ENCODE measurements at places on chromosomes 2 and 18. TPM values are rescaled to one million over a fixed set of nuclear protein-coding genes. Genes with fewer than 3 reads are reported as not detected.

B3GNT7 gene
- 3.8 TPM for total RNA-seq

DNAH7 gene
- total RNA-seq, result 1.9 TPM

DNA sequence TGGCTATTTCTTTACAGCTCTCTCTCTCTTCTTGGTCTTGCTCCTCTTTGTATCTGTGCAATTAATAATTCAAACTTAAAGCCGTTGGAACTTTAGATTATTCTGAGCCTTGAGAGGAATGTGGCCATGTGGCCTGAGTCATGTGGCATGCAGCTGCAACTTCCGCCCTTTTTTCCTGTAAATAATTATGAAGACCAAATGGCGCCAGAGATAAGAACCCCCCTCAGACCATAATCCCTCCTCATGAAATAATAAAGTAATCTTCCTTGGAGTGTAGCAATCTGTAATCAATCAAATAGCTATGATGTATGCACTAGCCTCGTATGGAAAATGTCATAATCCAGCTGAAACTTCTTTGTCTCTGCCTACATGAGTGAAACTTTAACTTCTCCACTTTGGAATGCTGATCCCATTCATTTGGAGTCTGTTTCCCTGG is 13.5 kb upstream of the TWSG1 start:
- DNase-seq, result no peak

DNA sequence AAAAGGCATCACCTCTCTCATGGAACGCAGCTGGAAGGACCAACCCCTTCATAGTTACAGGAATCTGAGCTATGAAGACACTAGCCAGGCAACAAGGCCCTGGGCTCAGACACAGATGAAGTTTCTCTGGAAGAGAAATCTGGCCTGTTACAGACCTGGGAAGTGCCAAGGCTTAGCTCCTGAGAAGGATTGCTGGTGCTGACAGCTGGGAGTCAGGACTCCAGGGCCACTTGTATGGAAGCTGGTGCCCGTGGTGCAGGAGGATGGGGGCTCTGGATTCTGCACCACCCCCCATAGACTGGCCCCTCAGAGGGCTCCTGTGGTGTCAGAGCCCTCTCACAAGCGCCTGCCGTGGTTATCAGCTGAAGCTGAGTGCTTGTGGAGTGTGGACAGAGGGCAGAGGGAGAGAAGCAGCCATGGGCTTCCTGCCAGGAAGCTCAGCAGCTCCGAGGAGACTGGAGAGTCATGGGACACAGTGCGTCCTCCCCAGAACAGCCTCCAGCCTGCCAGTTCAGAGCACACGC is 87.3 kb upstream of the LCLAT1 start:
- peak; percentile 90 for DNase-seq

- DNase-seq, result no peak
These were observed 278.4 kb upstream of the SPRED2 start for GRCh38 chr2:65710779-65711295.

DNA sequence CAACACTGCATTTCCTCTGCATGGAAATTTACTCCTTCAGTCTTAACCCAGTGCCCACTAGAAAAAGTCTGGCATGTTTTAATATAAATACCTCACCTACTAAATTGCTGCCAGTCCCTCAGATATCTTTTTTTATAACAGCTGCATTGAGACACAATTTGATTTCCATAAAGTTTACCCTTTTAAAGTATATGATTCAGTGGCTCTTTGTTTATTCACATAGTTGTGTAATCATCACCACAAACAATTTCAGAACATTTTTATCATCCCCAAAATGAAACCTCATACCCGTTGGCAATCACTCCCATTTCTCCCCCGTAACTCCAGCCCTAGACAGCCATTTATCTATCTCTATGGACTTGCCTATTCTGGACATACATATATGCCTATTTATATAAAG is 17.0 kb upstream of the FRZB start:
- no peak for DNase-seq

- no peak for DNase-seq
These were observed 129.2 kb downstream of the RBMS1 start for GRCh38 chr2:160364364-160364763.

DNA sequence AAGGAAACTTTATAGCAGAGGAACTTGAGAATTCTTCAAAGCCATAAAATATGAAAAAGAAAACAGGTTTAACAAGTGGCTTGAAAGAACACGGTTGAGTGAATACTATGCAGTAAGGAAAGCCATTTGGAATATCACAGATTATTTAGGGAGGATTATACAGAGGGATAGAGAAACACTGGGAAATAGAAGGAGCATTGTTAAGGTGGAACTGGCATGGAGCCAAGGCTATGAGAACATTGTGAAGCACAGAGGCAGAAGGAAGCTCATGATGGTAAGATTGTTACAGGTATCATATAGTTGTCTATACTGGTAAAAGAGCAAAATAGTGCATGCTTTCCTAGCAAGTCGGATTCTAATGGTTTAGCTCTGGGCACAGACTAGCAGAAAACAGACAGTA is 87.1 kb downstream of the SS18 start:
- no peak for DNase-seq

DNA sequence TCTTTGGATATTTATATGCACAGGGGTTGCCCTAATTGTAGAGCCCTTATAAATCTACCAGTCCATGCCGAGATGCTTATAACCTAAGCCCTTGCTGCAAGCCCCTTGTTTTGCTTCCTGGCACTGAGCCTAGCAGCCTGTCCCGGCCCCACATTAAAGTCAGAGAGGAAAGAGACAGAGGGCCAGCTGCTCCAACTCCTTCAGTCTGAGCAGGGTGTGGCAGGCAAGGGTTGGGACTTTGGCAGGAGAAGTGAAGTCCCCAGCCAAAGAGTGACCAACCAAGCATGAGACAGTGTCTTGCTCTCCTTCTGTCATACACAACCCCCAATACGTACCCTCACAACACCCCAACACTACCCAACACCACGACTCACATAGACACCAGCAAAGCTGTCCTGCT is 54.7 kb upstream of the FZD7 start:
- peak; percentile 25 for DNase-seq

DNA sequence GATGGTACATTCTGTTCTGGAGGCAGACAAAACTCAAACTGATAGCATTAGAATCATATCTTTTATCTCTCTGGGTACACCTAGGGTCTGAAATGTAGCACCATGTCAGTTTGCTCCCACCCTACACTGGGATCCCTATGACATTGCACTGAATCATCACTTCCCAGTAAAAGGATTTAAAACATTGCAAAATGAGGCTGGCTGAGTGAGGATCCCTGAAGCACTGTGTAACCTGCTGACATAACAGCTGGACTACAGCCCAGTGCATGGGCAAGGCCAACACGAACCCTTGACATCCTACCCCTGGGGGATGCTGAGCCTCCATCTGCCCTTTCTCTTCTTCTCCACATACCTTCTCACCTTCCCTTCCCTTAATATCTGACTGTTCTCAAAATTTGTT is 253.2 kb downstream of the TTC32 start:
- peak; percentile 71 for DNase-seq

GRCh38 chr2:176577054-176577453 is 307.8 kb downstream of the MTX2 start:
- no peak for DNase-seq

GRCh38 chr2:98634406-98635092 is 26.2 kb downstream of the UNC50 start:
- DNase-seq, result no peak

DNA sequence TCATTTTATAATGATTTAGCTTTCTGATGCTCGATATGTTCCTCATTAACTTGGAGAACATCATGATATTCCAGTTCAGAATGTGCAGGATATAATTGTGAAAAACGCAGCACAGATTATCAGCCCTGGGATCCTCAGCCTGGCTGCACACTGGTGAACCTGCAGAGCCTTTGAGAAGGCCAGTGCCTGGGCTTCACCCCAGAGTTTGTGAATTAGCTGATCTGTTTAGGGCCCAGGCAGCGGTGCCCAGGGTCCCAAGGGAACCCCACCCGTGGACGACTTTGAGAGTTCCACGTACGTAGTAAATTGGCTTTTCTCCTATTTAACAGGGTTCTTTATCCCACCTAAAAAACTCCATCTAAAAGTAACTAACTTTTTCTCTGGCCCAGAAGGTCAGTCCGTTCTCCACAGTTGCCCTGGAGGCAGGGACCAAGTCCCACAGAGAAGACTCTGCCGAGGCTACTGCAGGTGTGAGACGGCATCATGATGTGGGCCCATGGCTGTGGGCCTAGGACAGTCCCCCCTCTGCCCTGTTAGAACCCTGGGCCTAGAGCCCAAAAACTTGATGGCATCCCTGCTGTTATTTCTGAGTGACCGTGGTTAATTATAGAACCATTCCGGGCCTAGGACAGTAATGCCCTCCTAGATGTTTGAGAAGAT is 39.6 kb upstream of the RPL31 start:
- peak; percentile 50 for DNase-seq

All from sigmoid colon (tissue), 7 donors.